Activated gamma-delta T cell treated with Interleukin-2 at 50 U/mL for 16 hours (primary cell): ENCODE measurements at places on chromosomes 11 and 22.

DNA sequence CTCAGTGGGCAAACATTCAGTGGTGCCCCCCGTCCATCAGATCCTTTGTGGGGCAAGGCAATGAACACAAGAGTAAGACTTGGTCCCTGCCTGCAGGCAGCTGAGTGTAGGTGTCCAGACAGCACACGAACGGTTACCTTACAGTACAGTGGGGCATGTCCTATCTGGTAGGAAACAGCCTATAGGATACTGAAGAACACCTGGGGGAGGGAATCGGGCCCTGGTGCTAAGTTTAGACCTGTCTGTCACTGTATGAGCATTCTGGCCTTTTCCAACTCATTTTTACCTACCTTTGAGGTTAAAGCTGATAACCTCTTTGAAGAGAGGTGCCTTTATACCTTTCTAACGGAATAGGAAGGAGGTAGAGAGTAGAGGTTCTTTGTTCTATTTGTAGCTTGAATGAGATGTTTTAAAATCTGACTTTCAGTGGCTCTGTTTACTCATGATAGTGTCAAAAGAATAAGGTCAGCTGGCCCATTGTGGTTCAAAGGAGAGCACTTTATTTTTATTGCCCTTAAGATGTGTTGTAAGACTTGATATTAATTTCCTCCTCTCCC is 8.9 kb downstream of the ZNRF3 start:
- DNase-seq, result no peak

DNA sequence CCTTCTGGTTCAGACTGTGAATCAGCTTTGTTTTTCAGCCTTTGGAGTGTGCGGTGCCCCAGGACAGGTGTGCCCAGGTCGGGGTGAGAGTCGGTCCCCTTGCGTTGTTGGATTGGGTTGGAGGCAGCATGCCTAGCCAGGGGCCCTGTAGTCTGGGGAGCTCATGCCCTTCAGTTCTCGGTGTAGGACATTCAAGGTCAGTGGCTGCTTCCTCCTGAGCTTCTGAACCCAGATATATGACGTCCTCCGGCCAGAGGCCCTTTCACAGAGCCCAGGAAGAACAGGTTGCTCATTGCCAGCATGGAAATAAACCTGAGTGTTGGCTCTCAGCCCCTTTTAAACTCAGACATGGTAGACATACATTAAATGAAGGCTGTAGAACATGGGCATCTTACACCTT is 2.7 kb downstream of the CSRP3 start:
- DNase-seq, result no peak

DNA sequence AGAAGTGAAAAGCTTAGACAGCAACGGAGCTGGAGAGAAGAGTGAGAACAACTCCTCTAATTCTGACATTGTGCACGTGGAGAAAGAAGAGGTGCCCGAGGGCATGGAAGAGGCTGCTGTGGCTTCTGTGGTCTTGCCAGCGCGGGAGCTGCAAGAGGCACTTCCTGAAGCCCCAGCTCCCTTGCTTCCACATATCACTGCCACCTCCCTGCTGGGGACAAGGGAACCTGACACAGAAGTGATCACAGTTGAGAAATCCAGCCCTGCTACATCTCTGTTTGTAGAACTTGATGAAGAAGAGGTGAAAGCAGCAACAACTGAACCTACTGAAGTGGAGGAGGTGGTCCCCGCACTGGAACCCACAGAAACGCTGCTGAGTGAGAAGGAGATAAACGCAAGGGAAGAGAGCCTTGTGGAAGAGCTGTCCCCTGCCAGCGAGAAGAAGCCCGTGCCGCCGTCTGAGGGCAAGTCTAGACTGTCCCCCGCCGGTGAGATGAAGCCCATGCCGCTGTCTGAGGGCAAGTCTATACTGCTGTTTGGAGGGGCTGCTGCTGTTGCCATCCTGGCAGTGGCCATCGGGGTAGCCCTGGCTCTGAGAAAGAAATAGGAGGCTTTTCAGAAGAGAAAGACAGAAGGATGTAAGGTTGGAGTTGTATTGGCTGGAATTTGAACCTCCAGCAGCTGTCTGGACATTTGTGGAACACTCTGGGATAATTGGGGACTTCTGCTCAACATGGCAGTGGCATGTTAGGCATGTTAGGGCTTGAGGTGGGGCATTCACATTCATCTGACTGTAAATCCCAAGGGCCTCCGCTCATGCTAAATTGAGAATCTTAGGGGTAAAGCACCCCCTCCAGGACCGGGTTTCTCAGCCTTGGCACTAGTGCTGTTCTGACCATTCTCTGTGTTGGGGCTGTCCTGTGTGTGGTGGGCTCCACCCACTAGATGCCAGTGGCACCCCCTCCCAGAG is 47.1 kb downstream of the BID start:
- DNase-seq, result no peak

DNA sequence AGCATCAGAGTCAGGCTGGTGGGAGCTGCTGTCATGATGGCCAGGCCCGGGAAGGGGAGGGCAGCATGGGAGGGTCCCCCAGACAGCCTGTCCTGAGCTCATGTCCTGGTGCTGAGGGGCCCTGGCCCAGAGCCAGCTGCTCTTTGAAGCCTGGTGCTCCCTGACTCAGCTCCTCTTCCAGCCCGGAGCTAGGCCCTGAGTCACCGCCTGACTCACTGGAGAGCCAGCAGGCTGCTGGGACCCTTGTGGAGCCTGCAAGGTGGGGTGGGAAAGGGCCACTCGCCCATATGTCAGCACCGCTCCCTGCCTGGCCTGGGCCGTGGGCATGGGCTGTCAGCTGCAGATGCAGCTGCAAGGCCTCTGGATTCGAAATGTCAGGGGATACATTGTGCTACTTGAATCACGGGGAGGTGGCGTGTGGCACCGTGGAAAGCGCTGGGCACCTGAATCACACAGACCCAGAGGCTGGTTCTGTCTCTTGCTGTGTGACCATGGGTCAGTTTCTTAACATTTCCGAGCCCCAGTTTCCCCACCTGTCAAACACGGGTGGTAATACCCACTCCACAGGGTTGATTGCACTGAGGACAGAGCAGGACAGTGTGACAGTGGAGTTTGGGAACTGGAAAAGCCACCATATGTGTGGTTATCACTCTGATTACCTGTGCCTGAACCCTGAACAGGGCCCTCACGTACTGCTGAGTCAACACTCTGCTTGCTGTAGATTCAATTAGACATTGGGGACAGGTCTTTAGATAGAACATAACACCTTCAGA is 4.4 kb downstream of the CACNA1I start:
- no peak for DNase-seq

DNA sequence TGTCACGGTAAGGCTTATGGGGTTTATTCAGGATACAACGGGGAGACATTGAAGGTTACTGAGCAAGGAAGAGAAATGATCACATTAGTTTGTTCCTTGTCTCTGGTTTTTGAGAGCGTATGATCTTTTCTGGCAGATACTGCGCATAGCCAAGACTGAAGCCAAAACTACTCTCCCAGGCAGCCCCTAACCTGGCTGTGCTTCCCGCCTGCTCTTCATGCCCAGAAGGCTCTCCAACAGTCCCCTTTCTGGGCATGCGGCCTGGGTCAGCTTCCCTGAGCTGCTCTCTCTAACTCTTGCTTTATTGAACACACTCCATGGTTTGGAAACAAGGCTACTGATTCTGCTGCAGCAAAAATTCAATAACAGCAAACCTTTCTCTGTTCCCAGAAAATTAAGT is 306.6 kb downstream of the BUD13 start:
- no peak for DNase-seq

DNA sequence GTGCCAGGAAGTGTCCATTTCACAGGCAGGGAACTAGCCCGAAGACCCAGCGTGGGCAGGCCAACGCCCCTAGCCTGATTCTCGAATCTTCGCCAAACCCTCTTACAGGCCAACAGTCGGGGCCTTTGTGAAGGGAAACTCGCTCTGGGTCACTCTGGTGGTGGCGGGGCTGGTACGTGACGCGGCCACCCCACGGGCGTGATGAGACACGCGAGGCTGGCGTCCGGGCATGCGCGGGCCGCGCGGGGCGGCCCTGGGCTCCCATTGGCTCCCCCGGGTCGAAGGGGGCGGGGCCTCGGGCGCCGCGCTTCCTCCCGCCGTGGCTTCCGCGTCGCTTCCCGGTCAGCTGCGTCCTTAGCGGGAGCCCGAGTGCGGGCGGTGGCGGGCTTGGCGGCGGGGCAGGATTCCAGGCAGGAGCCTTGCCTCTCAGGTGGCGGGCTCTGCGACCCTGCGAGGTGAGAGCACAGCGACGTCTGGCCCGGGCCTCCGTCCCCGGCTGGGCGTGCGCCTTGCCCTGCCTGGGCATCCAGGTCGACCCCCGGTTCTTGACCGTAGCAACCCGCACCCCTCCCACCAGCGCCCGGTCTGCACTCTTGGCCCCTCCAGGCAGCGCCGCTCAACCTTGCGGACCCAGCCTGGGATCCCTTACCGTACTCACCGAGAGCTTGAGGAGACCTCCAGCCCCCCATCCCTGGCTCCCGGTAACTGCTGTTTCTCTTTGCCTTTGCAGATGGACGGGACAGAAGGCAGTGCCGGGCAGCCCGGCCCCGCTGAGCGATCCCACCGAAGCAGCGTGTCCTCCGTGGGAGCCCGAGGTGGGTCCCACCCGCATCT is at the start of gene FRMD8:
FRMD8 (plus strand) TSS at position 331 of the 834 bp plus-strand sequence; CDS start at position 731, 400 bp downstream.
- peak; percentile 88 for DNase-seq

DNA sequence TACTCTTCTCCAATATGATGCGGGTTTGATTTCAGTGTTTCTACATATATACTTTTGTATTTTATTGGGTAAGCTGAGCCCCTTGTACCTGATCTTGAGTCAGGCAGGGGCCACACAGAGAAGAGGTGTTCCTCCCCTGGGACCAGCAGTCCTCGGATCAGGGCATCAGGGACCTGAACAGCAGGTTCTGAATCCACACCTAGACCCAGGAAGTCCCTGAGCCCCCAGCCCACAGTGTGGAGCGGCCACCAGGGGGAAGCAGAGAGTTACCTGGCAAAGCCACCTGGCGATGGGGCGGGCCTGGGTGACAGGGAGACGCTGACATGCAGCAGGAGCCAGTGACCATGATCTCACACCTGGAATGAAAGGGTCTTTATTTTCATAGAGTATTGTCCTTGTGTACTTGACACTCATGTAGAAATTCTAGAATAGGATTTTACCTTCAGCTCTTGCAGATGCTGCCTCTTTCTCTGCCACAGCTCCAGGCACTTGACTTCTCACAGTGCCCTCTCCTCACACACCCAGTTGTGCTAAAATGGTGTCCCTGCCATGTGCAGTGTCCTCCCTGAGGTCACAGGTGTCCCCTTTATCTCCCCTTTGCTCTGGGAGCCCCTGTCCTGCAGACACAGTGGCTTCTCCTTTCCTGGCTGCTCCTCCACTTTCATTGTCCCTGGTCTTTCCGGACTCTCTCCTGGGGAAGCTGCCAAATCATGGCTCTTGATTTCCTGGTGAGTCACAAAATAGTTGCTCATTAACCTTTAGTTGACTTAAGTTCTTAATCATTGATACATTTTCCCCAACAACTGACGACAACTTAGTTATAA is 48.5 kb downstream of the GGTLC2 start:
- peak; percentile 69 for DNase-seq

DNA sequence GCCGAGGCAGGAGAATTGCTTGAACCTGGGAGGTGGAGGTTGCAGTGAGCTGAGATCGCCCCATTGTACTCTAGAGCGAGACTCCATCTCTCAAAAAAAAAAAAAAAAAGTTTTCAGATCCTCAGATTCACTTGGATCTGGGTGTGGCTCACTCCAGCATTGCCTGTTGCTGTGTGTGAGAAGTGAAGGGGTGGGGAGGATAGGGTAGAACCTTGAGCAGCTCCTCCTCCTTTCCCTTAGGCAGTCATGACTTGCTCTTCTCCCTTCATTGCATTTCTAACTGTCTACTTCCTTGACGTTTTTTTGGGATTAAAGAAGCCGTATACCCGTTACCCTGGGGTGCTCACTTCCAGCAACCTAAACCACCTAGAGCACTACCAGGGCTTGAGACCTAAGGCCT is 63.1 kb upstream of the YWHAH start:
- no peak for DNase-seq

GRCh38 chr11:16924826-16925560 is 89.2 kb downstream of the PLEKHA7 start:
- no peak for DNase-seq

DNA sequence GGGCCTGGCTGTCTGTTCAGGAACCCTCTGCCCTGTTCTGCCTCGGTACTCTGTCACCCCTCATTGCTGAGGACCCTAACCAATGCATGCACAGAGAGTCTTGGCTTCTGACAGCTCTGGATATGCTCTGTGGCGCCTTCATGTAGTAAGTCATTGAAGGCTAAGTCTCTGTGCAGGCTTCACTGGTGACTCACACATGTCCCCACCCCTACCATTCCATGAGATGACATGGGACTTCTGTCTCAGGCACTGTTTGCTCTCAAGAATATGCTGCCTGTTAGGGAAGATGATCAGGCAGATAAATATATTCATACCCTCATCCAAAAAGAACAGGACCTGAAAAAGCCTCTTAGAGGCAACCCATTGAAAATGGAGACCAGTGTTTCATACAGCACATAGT is 43.6 kb upstream of the HORMAD2 start:
- no peak for DNase-seq

GRCh38 chr11:73114835-73115220 is 27.3 kb downstream of the FCHSD2 start:
- no peak for DNase-seq

DNA sequence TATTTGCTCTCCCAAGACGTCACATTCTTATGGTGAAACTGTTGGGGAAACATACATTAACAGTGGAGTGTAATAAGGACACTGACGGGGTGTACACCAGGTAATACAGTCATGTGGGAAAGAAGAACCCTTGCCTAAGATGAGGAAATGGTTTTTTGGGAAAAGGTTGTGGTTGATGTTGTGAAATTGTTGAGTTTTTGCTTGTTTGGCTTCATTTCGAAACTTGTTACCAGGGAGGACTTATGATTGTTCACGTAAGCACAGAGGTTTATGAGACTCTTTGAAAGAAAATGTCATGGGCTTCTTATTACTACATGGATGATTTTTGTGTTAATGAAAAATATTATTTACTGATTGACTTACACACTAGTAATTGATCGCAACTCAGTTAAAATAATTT is 16.8 kb downstream of the ANO3 start:
- no peak for DNase-seq

DNA sequence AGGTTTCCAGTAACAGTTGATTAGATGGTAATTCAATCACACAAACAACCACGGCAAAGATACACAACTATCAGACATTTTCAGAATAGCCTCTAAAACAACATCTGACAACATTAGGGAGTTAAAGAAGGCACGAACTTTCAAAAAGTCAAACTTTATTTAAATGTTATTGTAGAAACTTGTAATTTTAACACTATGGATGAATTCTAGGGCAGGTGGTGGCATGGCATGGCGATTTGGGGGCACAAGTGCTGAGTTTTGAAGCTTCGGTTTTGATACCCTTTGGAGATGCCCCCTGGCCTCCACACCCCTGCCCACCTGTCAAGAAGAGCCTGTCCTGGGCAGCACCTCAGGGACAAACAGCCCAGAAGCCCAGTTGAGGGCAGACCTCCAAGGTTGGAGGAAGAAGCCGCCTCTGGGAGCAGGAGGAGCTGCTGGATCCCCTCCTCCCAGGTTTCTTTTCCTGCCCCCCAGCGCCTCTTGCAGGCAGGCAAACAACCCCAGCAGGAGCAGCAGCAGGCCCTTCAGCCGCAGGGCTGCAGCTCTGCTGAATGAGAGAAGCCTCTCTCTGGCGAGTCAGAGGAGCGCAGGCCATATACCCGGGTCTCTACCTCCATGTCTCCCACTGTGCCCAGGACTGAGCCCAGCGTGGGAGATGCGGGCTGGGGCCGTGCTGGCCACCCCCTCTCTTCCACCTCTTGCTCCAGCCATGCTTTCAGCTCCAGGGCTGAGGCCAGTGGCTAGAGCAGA is 102.1 kb upstream of the IGLL5 start:
- DNase-seq, result no peak
